Astrocyte of the cerebellum (primary cell): ENCODE measurements at places on chromosomes 12 and 14.

GRCh38 chr12:87274594-87275245 is 754.5 kb downstream of the C12orf50 start:
- DNase-seq = no peak

DNA sequence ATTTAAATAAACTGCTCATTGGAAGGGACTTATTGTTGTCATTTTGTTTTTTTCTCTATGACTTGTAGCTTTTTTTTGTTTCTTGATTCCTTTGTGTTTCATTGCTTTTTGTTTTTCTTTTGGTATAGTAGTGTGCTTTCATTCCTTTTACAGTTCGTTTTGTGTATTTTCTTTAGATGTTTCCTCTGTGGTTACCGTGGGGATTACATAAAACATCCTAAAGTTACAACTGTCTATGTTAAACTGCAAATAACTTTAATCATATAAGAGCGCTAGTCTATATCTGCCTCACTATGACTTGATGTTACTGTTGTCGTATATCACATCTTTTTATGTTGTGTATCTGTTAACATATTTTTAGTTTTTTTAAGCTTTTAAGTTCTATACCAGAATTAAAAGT is 86.9 kb downstream of the ATF7IP start:
- DNase-seq = no peak

GRCh38 chr12:6697584-6698351 is 2.8 kb downstream of the PIANP start:
- DNase-seq = peak; percentile 13

GRCh38 chr14:32474478-32475195 is 145.5 kb downstream of the AKAP6 start:
- DNase-seq = no peak

DNA sequence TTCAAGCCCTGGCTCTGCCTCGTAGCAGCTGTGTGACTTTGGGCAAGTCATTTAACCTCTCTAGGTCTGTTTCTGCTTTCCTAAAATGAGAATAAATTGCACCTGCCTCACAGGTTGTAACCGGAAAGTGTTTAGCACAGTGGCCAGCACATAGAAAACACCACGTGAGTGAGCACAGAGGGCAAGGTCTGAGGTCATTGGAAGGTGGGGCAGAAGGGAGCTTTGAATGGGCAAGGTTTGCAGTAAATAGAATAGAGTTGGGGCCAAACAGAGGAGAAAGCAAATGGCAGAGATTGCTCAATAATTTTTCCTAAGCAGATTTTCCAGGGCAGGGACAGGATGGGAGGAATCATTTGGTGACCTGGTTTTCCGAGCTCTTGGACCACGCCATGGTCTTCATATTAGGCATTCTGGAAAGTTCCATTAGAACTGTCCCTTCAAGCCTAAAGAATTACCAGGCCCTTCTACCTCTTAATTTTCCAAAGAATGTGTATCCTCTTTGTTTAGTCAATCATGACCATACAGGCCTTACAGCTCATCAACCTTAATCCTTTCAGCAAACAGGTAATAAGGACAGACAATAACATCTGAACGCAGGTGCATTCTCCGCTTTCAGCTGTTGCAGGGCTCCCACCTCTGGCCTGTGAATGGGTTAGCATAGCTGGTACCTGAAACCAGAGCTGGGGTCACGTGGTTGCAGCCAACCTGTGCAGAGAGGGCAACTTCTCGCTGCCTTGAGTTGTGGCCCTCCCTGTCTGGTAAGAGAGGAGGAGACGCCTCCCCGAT is 53.8 kb downstream of the VWF start:
- no peak for DNase-seq

- DNase-seq = peak; percentile 55
These were observed 732.4 kb downstream of the AACS start for GRCh38 chr12:125797421-125798175.

- no peak for DNase-seq
These were observed 831 bp downstream of the CRIP1 start for GRCh38 chr14:105487449-105487985.

- no peak for DNase-seq
These were observed 57.6 kb downstream of the EMP1 start for GRCh38 chr12:13253966-13254760.

DNA sequence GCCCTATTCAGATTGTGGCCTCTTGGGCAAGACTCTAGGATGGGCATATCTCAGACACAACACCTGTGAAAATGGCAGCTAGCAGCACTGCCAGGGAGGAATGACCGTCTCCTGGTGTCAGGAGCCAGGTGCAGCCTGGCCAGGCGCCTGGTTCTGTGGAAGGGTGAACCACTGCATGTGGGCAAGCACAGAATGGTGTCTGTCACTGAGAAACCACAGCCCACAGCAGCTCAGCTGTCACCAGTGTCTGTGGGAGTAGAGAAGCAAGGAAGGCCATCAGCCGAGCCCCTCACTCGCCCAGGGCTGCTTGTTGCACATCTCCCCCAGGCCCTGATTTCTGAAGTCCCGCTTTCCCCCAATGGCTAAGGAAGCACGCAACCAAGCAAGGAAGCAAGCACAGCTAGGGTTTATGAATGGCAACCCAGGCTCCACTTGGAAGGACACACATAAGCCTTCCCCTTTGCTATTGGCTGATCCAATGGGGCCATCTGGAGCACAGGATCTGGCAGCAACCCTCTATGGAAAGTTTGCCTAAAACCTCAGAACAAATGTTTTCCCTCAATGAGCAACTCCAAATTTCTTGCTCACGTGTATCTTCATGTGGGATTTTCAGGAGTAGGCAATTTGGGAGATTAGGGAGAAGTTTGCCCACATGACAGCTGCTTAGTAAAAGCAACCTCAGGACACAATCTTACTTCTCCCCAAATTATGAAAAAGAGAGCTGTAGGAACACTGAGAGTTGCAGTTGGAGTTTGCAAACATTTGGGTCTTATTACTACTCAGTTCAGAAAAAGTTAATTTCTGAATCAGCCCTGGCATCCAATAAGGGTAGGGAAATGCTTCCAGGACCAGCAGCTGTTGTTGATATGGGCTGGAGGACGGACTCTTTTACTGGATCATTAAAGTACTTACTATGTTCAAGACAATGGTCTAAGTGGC is 44.7 kb downstream of the GPHB5 start:
- DNase-seq = no peak

DNA sequence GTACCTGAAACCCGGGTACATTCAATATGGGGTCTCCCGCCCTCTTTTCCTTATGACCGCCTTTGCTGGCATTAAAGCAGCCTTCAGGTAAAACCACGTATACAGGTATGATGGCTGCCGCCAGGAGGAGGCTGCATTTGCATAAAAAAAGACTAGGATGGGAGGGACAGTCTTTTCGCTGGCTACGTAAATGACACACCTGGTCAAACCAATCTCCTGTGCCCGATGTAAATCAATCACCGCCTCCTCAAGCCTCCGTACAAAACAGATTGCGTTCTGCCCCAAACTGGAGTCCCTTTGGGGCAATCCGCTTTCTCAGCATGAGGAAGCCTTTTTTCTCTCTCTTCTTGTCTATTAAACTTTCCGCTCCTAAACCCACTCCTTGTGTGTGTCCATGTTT is 8.1 kb upstream of the ALDH1L2 start:
- DNase-seq = no peak

- DNase-seq = peak; percentile 54
These were observed 132.9 kb upstream of the DAAM1 start for GRCh38 chr14:59055439-59056045.

- DNase-seq = no peak
These were observed 291.9 kb downstream of the KCNC2 start for GRCh38 chr12:74917743-74918142.

DNA sequence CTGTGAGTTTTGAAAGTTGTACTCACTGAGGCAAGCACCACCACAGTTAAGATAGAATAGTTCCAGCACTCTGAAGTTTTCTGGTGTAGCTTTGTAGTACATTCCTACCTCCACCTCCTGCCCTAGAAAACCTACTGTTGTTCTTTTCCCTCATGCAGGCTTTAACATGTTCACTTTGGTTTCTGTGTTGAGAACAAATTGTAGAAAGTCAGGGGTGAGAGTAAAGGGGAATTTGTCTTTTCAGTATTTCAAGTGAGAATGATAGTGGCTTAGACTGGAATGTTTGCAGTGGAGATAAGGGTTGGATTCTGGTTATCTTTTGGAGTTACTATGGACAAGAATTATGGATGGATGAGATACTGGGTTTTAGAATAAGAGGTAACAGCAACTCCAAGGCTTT is 67.2 kb downstream of the AEBP2 start:
- no peak for DNase-seq

GRCh38 chr12:27303139-27304111 is 29.2 kb upstream of the BMAL2 start:
- DNase-seq = no peak

DNA sequence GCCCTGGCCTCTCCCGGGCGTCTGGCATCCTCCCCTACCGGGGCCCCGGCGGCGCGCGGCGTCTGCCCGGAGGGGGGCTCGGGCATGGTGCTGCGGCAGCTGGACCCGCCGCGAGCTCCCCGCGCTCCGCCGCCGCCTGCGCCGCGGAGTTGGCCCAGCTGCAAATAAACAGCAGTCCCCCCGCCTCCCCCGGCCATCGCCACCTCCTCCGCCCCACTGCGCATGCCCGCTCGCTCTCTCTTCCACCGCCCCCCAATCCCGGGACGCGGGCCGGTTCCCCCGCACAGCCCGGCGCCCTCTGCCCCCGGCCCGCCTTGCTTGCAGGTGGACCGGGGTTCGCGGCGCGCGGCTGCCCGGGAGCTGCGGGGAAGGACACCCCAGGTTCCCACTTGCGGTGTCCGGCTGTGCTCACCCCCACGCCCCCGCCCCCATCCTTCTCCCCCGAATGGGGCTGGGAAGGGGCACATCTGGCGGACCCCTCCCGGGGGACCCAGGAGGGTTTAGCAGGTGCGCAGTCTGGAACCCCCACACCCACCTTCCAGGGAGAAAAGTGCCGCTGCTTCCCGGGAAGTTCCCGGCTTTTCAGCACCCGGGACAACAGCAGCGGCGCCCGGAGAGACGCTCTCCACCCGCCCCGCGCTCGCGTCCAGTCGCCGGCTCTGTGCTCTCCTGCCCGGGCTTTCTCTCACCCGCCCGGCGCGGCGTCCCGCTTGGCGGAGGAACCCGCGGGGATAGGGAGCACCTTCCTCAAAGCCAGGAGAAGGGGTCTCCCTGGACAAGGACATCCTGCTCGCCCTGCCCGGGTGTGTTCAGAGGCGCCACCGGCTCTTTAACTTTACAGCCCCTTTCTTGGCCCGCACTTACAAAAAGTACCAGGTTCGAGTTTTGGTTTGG is at the start of gene TMTC1:
TMTC1 (minus strand) TSS at position 170 of the 894 bp plus-strand sequence. CDS start 191 bp downstream, outside the sequence.
- no peak for DNase-seq

DNA sequence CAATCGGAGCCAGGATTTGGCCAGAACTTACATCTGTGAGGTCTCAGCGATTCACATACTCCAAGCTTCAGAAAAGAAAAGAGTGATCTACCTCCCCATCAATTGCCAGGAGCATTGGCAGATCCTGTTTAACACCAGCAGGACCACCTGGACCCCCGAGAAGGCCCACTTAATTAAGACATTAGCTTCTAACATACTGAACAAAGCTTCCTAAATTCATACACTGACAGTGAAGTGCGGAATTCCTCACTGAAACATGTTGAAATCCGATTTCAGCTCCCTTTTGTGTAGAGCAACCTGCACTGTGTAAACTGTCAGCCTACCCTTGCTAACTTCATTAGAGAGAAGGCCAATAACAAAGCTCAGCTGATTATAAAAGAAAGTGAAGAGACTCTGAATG is 274.0 kb downstream of the NOVA1 start:
- no peak for DNase-seq

DNA sequence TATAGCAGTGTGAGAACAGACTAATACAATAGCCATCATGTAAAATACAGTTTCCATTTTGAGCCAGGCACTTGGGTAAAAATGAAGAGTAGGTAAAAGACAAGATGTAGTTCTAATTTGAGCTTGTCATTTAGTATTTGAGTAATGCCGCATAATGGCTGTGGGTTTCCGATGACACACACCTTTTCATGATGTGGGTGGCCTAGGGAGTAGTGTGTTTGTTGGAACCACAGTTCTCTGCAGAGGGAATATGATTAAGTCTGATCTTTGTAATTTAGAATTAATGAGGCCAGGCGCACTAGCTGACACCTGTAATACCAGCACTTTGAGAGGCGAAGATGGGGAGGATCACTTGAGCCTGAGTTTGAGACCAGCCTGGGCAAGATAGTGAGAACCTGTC is 61.8 kb downstream of the RCOR1 start:
- no peak for DNase-seq

- DNase-seq = no peak
These were observed 113.3 kb upstream of the FSCB start for GRCh38 chr14:44620121-44621019.

- no peak for DNase-seq
These were observed 8.8 kb downstream of the PPP1CC start for GRCh38 chr12:110733900-110734299.

DNA sequence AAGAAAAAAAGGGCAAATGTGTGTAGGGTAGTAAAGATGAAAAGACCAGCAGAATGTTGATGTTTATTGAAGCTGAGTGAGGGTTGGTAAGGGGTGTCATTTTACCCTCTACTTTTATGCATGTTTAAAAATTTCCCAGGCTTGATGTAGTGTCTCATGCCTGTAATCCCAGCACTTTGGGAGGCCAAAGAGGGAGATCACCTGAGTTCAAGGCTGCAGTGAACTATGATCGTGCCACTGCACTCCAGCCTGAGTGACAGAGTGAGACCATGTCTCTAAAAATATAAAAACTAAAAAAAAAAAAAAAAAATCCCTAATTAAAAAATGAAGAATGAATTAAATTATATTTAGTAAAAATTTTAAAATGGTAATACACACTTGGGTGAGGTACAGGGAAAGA is 8.5 kb downstream of the SEL1L start:
- DNase-seq = no peak

- DNase-seq = peak; percentile 49
These were observed 4.4 kb upstream of the DNAJC22 start for GRCh38 chr12:49342066-49342913.

GRCh38 chr14:58697266-58697929 is 59.6 kb downstream of the DACT1 start:
- no peak for DNase-seq

DNA sequence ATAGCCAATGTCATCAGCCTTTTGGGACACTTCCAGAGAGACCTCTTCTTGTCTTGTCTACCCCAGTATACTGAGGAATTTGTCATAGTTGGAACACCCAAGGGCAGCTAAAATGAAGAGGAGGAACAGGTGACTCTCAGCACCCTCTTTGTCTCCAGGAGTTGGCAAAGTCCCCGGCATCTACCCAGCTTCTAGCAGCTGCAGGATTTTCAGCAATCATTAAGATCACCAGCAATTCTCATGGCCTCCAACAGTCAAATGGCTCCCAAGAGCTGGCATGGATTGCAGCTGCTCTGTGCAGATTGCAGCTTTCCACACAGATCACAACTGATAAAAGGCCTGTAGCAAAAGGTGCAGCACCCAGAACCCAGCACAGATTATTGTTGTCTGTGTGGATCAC is 32.9 kb downstream of the RERGL start:
- DNase-seq = no peak

- no peak for DNase-seq
These were observed 15.2 kb downstream of the FGFR1OP2 start for GRCh38 chr12:26953447-26953846.
